Stimulated activated CD4-positive, alpha-beta T cell treated with anti-CD3 and anti-CD28 coated beads, TNF-alpha, amount 100 ng/mL, for 4 hours (primary cell): ENCODE measurements at places on chromosomes 1 and 21.

DNA sequence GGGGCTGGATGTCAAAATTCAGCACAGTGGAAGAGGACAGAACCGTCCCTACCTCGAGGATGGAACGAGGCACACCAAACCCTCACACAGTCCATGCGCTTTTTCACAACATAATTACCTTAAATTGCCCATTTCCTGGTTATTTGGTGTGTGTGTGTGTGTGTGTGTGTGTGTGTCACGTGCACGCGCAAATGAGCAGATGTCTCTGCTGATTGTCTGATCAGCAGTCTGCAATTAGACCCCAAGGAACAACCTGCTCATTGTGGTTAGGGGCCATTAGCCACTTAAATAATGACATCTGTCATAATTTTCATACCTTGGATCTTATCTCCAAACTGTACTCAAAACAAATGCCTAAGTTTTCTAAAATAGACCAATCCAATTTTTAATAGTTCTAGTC is 23.2 kb downstream of the AVPR1B start:
- no peak for DNase-seq

DNA sequence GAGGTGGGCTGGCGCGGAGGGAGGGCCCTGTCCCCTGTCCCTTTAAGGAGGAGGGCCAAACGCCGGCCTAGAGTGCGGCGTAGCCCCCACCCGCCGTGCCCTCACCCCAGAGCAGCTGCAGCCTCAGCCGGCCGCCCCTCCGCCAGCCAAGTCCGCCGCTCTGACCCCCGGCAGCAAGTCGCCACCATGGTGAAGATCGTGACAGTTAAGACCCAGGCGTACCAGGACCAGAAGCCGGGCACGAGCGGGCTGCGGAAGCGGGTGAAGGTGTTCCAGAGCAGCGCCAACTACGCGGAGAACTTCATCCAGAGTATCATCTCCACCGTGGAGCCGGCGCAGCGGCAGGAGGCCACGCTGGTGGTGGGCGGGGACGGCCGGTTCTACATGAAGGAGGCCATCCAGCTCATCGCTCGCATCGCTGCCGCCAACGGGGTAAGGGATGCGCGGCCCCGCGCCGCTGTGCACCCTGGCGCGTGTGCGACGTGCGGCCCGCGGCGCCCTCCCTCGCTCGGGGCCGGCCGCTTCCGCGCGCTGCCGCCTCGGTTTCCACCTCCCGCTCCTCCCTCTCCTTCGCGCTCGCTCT is at the start of gene PGM1:
Gene PGM1, plus strand, starts transcription at position 109 of the 583 bp plus-strand sequence. Its CDS starts 78 bp downstream, at position 187.
- DNase-seq = peak; percentile 50

GRCh38 chr1:101313356-101313755 is 76.5 kb downstream of the S1PR1 start:
- no peak for DNase-seq

DNA sequence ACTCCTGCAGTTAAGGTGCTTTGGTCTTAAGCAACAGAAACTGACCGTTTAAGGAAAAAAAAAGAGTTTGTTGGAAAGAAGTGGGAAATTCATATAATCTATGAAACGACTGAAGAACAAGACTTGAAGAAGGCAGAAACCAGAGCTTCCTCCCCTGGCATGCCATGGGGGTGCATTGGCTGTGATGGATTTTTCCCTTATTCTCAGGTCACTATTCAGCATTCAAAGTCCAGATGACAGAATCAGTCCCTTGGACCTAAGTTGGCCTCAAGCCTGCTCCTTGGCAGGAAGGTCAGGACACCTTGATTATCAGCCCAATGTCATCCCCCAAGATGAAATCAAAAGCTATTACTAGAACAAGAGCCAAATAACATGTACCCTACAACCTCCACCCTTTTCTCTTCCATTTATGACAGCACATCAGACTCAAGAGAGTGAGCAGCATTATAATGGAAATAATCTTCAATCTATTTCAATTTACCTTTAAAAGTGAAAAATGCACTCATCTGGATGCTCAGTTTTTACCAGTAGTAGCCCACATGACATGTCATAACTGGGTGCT is 15.8 kb upstream of the TMEM9 start:
- DNase-seq = no peak

DNA sequence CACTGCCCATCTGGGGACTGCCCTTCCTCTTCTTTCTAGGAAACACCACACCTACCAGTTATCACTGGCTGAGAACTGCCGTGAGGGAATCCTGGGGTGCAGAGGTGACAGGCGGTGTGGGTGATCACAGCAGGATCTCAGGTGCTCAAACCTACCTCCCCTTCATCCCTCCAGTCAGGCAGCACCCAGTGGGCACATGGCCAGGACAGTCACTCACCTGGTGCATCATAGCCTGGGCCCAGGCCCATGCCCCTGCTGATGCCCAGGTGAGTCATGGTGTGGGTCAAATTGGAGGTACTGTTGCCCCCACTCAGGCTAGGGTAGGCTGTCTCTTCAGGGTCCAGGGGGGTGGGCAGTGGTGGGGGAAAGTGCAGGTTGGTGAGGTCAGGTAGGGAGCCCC is 5.3 kb upstream of the DENND4B start:
- DNase-seq = no peak

DNA sequence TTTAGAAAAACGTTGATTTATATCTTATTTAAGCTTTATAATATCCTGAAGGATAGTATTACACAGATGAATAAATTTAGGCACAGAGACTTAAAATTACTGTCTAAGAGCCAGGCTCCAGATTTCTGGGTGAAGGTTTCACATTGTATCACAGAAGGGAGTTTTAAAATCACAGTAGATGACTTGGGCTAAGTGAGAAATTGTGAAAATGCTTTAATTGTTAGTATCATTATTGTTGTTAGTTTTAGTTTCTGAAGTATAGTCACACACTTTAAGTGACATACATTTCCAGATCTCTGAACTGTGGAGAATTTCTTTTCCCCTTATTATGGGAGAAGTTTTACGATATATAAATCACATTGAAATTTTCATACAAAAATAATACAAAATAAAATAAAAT is 83.5 kb downstream of the NDUFS5 start:
- no peak for DNase-seq

DNA sequence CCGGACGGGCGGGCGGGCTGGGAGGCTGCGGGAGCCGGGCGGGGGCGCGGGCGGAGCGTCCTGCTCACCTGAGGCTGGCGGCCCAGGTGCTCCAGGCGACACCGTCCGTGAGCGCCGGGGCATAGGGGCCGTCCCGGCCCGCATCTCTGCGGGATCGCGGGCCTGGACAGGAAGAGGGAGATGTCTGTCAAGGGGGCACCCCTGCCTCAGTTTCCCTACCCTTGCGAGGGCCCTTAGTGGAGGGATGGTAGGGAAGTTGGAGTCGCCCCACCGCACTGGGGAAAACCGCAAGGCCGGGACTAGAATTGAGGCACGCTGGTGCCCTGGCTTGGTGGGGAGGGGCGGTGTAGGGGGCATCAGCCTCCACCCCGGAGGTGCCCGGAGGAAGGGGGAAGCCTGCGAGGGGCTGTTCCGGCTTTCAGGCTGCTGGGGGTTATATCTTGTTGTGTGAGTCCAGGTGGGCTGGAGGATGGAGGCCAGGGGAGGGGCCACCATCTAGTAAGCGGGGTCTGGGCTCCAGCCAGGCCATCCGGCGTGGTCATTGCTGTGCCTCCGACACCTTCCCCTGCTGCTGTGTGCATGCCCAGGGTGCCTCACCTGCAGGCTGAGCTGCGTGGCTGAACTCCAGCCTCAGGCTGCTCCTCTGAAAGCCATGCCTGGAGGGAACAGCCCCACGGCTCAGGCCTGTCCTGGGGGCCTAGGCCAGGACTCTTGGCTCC is 580 bp downstream of the VWA1 start:
- no peak for DNase-seq

DNA sequence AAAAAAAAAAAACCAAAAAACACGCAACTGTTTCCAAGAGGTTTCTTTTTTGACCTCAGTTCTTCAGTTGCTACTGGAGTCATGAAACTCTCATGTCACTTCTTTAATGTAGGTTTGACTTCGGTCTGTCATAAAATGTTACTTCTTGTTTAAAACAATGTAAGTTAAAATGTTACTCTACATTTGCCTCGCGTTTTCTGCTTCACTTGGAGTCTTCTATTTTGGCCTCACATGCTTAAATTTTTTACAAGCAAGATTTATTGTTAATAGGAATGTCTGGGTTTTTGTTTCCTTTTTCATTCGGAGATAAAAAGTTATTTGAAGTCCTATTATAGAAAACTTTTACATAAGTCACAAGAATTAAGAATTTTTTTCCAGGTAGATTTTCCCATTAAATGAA is 880.2 kb downstream of the LTN1 start:
- no peak for DNase-seq

DNA sequence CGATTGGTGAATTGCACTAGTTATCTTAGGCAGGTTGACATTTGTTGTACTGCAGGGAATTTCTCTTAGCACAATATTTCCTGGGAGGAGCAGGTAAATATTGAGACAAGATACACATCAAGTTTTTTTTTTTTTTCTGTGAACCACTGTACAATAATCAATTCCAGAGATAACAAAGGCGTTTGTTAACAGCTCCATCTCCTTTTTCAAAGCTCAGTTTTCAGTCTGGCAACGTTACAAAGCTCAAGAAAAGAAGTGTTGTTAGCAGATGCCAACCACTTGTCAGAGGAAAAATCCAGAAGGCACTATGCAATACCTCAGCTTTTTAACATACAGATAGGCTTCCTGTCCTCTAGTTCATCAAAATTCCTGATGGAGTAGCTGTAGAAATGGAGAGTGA is 40.9 kb upstream of the DAB1 start:
- DNase-seq = no peak

GRCh38 chr1:18849261-18849711 is 10.2 kb downstream of the TAS1R2 start:
- DNase-seq = no peak

DNA sequence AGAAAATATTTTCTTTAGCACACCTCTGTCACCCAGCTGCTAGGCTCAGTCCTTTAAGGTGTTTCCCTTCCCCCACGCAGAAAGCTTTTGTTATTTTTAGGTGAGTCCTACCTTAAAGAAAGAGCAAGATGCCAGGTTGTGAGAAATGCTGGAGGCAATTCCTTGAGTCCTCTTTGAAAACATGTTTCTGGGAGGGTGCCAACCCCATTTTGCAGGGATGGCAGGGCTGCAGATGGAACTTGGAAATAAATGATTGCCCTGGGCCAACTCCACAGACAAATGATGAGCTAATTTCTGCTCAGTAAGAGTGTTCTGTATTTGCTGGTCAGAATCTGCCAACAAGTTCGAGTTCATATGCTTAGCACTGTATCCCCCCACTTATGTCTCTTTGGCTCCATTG is 119.2 kb upstream of the RAB3GAP2 start:
- no peak for DNase-seq

GRCh38 chr21:16287046-16287445 is 557.3 kb downstream of the USP25 start:
- DNase-seq = no peak

GRCh38 chr21:42580793-42581321 is 67.2 kb downstream of the SLC37A1 start:
- DNase-seq = no peak

DNA sequence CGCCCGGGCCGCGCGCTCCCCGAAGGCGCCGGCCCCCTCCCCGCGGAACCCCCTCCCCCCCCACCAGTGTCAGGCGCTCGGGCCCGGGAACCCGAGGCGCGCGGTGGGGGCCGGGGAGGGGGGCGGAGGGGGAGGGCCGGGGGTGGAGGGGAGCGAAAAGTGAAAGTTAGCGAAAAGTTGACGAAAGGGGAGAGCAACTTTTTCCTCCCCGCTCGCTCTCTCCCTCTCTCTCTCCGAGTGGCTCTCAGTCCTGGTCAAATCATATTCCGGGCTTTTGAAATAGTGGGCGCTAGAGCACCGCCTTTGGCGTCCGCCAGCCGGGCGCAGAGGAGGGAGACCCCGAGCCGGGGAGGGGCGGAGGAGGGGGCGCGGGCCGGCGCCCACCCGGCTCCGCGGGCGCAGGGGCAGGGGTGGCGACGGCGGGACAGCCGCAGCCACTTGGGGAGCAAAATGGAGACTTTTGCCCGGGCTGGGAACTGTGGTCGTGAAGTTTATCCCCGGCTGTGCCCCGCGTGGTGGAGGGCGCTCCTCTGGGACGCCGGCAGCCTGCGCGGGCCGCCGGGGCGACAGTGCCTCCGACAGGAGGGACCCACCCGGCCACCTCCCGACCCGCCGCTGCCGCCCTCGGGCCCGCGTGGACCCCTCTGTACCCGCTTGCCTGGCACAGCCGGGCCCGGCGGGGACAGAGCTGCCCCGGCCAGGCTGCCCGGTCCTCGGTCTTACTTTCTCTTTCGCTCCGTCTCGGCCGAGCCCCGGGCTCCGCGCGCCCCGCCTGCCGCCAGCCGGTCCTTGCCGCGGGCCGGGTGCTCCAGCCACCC is 697 bp downstream of the PRDM16 start:
- no peak for DNase-seq

GRCh38 chr1:228979774-228980173 is 244.5 kb downstream of the RHOU start:
- DNase-seq = no peak

DNA sequence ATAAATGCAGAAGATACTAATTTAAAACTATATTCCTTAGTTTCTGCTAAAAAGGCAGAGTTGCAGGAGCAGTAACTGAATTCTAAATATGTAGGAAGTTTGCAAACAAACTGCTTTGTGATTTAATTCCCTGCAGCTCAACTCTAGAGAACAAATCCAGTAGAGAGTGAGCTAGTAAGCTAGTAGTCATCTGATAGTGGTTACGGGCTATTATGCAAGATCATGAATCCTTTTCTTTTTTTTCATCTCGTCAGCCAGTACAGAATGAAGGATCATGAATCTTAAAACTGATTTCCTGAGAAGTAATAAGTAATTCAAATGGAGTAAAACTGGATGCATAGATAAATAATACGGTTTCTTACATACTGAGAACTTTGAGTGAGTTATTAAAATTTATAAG is 3.3 kb downstream of the DPH5 start:
- DNase-seq = no peak

DNA sequence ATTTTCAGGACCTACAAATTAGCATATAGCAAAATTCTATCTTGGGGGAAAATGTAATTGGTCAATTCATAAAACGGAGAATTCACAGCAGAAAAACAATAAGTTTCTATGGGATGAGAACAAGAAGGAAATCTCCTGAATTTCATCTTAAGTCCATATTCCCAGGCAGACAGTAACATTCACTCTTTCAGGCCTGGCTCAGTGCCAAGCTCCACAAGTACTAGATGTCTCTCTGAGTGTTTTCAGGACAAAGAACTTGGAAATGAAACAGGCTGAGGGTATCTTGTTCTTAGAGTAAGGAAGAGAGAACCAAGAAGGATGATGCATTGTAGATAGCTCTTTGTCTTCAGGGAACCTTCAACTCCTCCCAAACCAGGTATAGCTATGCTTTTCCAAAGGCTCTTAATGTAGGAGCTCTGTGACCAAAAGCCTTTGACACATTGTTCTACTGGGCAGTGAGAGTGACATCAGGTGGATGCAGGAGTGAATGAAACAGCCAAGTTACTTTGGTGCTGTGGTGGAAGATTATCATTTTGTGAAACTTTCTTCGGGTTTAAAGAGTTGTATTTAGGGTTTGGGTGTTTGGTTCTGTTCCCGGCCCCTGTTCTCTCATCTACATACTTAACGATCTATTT is 298.3 kb downstream of the GPATCH2 start:
- DNase-seq = no peak

- no peak for DNase-seq
These were observed 1615.8 kb downstream of the PLA2G4A start for GRCh38 chr1:188444526-188444925.
